ENCODE measurements at places on chromosomes 6 and 20.

DNA sequence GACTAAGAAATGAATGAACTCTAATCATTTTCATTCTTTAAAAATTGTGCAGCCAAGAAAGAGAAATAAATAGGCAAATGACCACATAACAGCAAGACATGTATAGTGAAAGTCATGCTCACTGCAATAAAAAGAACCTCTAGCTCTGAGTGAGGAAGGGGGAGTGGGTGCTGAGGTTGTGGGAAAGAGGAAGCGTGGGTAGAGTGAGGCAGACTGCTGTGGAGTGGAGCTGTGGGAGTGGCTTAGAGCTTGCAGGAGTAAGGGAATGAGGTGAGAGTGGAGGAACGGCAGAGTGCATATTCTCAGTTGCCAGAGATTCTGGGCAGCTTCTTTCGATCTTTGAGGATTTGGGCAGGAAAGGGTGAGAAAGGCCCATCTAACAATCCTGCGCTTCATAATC, 10.4 kb downstream of the DEFB129 start:
- DNase-seq: no peak

GRCh38 chr6:130908958-130909357, 81.8 kb downstream of the SMLR1 start:
- DNase-seq: no peak

DNA sequence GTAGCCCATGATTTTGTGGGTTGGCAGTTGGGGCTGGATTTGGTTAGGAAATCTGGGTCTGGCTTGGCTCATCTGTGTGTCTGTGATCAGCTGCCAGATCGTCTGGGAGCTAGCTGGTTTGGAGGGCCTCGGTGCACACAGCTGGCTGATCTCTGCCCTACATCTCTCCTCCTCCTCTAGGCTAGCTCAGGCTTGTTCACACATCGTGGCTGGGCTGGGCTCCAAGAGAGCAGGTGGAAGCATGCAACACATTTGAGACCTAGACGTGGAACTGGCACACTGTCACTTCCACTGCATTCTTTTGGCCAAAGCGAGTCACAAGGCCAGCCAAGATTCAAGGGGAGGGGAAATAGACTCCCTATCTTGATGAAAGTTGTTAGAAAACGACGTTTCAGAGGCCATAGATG, 15.9 kb downstream of the NDUFAF5 start:
- DNase-seq: no peak

DNA sequence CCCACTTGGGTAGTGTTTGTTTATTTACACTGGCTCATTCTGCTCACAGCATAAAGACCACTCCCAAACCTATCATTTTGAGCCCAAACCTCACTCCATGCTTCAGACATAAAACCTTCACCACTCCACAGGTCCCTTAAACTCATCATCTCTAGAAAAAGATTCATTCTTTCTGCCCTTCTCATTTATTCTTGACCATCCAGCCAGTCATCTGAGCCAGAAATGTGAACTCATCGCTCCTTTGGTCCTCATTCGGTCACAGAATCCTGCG, 12.4 kb downstream of the TPMT start:
- DNase-seq: no peak

GRCh38 chr6:51214442-51214841, 395.8 kb downstream of the TFAP2B start:
- no peak for DNase-seq

- DNase-seq: no peak
Measured at GRCh38 chr20:29306390-29307072, 1950.9 kb upstream of the DEFB115 start.

GRCh38 chr6:21738180-21739094, 144.9 kb downstream of the SOX4 start:
- no peak for DNase-seq

GRCh38 chr6:139625998-139626975, 251.8 kb upstream of the CITED2 start:
- no peak for DNase-seq

DNA sequence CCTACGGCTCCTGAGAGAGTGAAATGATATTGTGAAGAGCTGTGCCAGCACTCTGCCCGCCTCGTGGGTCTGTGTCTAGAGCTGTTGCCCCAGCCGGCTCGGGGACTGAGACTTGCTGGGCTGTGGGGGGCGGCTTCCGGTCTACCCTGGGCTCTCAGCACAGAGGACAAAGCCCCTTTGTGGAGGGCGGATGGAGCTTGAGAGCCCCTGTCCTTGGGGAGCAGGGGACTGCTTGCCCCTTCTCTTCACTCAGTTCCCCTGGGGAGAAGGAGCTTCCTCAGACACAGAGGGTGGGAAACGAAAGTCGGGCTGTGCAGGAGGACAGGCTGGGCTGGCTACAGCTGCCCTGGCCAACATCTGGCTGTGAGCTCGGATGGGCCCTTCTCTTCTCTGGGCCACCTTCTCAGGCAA, 11.0 kb downstream of the SRC start:
- no peak for DNase-seq

GRCh38 chr20:61852268-61853072, 213.2 kb downstream of the TAF4 start:
- DNase-seq: no peak

GRCh38 chr6:125356884-125357283, 55.1 kb upstream of the HDDC2 start:
- DNase-seq: no peak

DNA sequence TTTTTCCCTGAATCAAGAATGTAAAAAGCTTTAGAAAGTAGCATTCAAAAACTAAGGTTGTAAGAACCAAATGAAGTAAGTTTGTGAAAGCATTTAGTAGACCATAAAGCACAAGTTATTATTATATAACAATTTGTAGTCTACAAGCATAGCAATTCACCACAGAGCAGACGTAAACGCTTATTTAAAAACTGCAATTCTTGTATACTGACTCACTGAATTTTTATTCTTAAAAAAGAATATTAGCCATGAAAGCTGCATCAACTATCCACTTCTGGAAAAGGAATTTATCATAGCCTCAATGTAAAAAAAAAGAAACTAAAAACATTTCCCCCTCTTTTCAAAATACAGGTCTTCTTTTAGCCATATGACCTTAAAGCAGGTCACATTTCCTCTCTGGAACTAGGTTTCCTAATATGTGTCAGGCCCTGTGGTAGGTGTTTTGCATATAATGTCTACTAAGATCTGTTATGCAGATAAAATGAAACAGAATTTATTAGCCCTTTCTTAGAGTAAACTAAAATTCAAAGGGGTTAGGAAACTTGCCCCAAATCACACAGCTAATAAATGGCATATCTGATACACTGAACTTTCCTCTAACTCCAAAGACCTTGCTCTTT, 2.1 kb downstream of the MAP3K7 start:
- no peak for DNase-seq

GRCh38 chr20:32943490-32944052, 60.7 kb downstream of the SUN5 start:
- no peak for DNase-seq

DNA sequence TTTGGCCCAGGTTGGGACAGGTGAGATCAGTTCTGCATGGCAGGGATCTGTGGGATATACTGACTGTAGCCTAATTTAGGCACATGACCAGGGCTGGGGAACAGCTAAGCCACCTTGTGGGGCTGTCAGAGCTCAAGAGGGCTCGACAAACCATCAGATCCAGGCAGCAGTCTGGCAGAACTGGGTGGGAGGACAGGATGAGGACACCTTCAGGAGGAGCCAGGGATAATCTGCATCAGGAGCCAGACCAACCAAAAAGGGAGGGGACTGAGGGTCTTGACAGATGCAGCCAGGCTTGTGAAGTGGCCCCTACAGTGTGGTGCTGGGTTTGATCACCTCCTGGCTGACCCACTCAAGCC, 123.4 kb downstream of the MAFB start:
- DNase-seq: no peak

DNA sequence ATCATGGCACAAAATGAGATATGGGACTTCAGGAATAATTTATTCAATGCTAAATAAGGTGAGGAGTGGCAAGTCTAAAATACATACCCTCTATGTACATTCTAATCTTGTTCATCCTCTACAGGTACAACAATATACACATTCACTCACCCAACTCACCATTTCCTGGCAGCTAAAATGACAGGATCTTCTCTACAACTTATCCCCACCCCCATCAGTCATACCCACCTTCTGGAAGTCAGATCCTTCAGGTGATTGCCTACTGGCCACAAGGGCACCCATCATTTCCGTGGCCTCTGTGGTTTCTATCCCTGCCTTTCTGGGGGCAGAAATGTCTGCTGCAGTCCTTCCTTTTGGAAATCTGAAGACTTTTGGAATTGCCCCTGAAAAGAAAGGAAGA, 22.8 kb upstream of the CRIP3 start:
- DNase-seq: no peak

DNA sequence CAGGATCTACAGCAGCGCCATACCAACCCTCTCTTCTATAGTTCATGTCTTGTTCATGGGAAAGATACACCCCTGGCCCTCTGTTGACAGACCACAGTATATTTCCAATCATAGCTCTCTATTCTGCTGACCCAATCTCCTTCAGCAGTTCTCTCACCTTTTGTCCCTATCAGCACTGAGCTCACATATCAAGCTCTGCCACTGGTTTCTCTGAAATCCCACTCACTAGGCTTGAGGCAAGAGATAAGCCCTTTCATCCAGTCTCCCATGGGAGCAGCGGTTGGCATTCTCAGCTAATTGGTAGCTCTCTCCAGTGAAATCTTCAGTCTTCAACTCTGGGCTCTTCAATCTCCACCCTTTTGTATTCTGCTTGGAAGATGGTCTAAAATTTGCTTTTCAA, 313.4 kb downstream of the GJA1 start:
- no peak for DNase-seq

DNA sequence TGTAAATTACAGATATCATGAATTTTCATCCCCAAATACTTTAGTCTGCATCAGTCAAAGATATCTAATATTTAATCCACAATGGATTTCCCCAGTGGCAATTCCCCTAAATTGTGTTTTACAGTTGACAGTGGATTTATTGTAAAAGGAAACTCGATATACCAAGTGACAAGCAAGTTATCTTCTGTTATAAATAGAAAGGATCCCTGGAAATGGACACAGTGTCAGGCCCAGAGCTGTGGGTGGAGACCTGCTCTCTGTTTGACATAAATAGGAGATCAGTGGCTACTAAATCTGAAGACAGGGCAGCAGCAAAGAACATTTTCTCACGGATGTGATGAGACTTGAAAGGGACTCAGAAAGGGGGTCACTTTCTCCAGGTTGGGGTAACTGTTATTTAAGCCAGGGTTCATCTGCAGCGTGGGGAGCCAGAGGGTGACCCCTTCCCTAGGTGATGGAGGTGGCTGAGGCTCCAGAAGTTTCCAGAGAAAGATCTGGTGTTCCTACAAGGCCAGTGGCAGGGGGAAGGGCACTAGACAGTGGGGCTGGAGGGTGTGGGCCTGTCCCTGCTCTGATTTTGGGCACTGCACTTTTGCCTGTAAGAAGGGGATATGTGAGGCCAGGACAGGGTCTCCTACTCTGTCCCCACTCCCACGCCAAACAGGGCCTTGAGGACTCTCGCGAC, 12.3 kb upstream of the FAM110A start:
- DNase-seq: no peak

- DNase-seq: no peak
Measured at GRCh38 chr20:1876975-1877608, 18.1 kb upstream of the SIRPA start.

GRCh38 chr6:13422681-13423221, 64.6 kb downstream of the GFOD1 start:
- DNase-seq: no peak

GRCh38 chr6:73282871-73283270, 19.9 kb upstream of the KHDC1 start:
- DNase-seq: no peak
